ENCODE measurements at places on chromosomes 7 and 10. TPM values are rescaled to one million over a fixed set of nuclear protein-coding genes. Genes with fewer than 3 reads are reported as not detected.

Gene NKX1-2
- not detected for total RNA-seq

Gene CNPY1
- not detected for total RNA-seq

Gene PRLHR
- total RNA-seq: 3.0 TPM

Gene SUN3
- total RNA-seq: not detected

GRCh38 chr10:103545366-103545765 is 51.9 kb downstream of the NEURL1 start:
- H3K4me3 ChIP-seq: no peak overlapping the region
- H3K36me3 ChIP-seq: no peaks in the 10 kb centered on the region
- DNase-seq: no peak
- H3K27me3 ChIP-seq: no peaks in the 10 kb centered on the region
- no peak overlapping the region for H3K27ac ChIP-seq

GRCh38 chr7:86889501-86889900 is 170.0 kb downstream of the ELAPOR2 start:
- H3K4me1 ChIP-seq: no peaks in the 10 kb centered on the region
- H3K27ac ChIP-seq: no peak overlapping the region
- no peak overlapping the region for H3K4me3 ChIP-seq
- DNase-seq: no peak

- DNase-seq: no peak
- peak overlapping the region; percentile 81 for H3K27ac ChIP-seq
- no peak overlapping the region for H3K4me3 ChIP-seq
Observed at GRCh38 chr7:25753837-25754236, 398.2 kb upstream of the NFE2L3 start.

GRCh38 chr7:133275008-133275407 is 22.1 kb downstream of the EXOC4 start:
- no peak overlapping the region for H3K4me3 ChIP-seq
- peaks cover 16% of the 10 kb centered on the region for H3K4me1 ChIP-seq
- DNase-seq: no peak
- no peaks in the 10 kb centered on the region for H3K27me3 ChIP-seq
